ENCODE measurements at places on chromosomes 4 and X. TPM values are rescaled to one million over a fixed set of nuclear protein-coding genes. Genes with fewer than 3 reads are reported as not detected.
A peak's percentile ranks its signal among the peaks of the same experiment; 100 is the strongest.

DNA sequence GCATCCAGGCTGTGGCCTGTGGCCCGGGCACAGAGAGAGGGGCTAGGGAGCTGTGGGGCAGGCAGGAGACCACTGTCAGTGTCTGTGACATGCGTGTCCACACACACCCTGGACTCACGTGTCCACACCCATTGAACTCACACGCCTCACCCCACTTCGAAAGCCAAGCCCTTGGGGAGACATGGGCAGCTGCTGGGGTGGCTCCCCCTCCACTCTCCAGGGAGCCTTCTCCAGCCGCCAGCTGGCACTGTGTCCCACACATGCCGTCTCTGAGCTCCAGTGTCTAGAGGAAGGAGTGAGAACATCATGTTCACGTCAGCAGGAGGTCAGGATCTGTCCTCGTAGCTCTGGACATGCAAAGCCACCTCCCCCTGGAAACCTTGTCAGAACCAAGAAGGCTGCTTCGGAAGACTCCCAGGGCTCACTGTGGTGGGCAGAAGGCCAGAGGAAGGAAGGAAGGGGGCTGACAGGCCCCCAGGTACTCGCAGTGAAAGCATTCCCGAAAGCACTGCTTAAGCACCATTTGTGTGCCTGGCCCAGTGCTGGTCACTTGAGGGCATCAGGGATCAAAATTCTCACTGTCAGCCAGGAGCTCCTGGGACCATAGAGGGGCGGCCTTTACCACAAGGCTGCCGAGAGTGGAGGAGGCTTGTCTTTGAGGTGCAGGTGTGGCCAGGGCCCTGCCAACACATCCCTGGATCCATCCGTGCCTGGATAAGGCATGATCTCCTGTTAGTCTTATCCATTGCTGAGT, 61.4 kb downstream of the HTRA3 start:
- H3K4me1 ChIP-seq = no peaks in the 10 kb centered on the region
- H3K4me3 ChIP-seq = no peak overlapping the region
- DNase-seq = peak; percentile 83

DNA sequence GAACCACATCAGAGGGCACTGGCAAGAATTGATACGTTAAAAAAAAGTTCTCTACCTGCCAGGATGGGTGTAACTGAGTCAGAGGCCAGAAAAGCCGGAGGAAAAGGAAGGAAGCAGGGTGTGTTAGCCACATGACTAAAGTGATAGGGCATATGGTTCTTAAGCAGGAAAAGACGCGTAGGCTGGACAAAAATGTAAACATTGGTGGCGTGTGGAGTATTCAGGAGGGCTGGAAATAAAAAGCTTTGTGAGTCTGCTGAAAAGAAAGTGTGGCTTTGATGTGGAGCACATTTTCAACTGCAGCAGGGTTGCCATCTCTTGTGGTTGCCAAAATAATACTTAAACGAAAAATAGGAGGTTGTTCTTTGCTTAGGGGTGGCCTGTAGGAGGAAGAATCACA, 186.5 kb upstream of the RPL34 start:
- no peaks in the 10 kb centered on the region for H3K36me3 ChIP-seq
- H3K4me1 ChIP-seq = no peaks in the 10 kb centered on the region
- H3K27me3 ChIP-seq = no peaks in the 10 kb centered on the region
- no peak overlapping the region for H3K27ac ChIP-seq
- DNase-seq = no peak

DNA sequence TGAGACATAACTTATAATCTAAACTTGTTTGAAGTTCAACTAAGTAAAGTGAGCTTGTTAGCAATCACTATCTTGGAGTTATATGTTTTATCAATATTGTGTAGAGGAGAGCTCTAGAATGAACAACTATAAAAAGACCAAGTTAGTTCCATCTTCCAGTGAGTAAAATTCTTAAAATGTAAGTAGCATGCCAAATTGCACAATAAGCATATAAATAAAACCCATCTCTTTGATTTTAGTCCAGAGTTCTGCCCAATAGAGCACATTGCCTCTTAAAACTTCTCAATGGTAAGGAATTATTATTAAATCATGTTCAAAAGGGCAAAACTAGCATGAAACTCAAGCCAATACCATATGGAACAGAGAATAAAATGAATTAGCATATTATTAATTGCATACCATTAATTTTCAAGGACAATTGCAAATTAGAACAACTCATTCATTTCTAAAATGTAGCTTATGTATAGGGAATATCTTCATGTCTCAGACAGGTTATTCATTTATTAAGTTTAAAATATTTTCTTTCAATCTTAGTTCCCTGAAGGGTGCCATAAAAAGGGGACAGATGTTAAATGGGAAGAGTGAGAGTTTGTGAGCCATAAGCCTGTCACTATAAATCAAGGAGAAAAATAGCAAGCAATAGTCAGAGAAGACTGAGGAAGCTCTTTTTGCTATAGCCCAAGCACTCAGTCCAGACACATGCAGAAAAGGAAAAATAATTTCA, 507.6 kb downstream of the CENPC start:
- no peak overlapping the region for H3K27ac ChIP-seq
- H3K36me3 ChIP-seq = no peaks in the 10 kb centered on the region
- DNase-seq = no peak
- no peak overlapping the region for H3K4me3 ChIP-seq
- H3K4me1 ChIP-seq = no peaks in the 10 kb centered on the region

DNA sequence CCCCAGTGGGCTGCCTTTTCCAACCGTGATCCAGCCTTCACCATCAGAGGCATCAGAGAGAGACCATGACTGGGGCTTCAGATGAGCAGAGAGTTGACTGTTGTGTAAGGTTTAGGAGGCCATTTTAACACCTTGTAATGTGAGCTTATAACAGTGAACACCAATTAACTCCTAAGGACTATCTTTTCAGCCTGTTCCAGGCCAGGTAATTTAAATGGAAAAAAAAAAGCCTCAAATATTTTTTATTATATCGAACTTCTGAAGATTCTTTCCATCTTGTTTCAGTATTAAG, 13.3 kb upstream of the ELOVL6 start:
- no peak for DNase-seq
- H3K27ac ChIP-seq = no peak overlapping the region
- H3K36me3 ChIP-seq = no peaks in the 10 kb centered on the region
- no peak overlapping the region for H3K4me3 ChIP-seq

DNA sequence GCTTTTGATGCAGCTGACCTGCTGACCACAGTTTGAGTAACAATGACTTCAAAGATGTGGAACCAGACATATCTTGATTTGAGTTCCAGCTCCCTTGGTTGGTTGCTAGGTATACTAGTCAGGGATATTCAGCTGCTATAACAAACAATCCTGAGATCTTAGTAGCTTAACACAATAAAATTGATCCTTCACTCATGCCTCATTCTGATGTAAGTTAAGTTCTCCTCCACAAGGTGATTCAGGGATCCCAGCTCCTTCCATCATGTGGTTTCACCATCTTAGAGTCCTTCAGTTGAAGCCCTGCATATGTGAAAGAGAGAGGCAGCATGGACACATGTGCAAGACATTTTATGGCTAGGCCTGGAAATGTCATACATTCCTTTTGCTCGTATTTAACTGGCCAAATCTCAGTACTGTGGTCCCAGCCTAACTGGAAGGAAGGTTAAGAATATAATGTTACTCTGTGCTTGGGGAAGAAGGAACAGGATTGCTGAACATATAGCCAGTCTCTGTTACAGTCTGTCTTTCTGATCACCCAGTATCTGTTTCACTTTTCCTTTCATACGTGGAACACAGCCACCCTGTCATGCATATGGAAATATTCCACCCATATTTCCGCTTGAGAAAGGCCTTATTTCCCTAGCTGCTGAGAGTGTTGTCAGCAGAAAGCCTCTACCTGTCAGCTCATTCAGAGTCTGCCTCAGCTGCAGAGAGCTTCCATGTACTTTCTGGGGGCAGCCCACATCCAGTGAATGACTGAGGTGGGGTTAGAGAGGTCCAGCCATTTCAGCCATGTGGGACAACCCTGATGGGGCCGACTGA, 7.1 kb downstream of the SMIM9 start:
- no peak overlapping the region for H3K4me3 ChIP-seq
- H3K4me1 ChIP-seq = no peaks in the 10 kb centered on the region
- H3K27me3 ChIP-seq = no peaks in the 10 kb centered on the region
- no peak overlapping the region for H3K27ac ChIP-seq
- H3K36me3 ChIP-seq = no peaks in the 10 kb centered on the region
- DNase-seq = no peak

- H3K27me3 ChIP-seq = no peaks in the 10 kb centered on the region
- no peak overlapping the region for H3K4me3 ChIP-seq
- no peaks in the 10 kb centered on the region for H3K36me3 ChIP-seq
- no peaks in the 10 kb centered on the region for H3K4me1 ChIP-seq
- H3K27ac ChIP-seq = no peak overlapping the region
Measured at GRCh38 chr4:182307746-182308145, 64.5 kb downstream of the TENM3 start.

Gene UGT2B17
- total RNA-seq = not detected
